DMS79 treated with DMSO at 0.1 percent for 48 hours (cell line): ENCODE measurements at places on chromosomes 2 and 18.

GRCh38 chr2:133235968-133236367, 332.3 kb downstream of the NCKAP5 start:
- DNase-seq, result no peak

GRCh38 chr18:60163622-60164021, 209.0 kb downstream of the MC4R start:
- DNase-seq, result no peak

DNA sequence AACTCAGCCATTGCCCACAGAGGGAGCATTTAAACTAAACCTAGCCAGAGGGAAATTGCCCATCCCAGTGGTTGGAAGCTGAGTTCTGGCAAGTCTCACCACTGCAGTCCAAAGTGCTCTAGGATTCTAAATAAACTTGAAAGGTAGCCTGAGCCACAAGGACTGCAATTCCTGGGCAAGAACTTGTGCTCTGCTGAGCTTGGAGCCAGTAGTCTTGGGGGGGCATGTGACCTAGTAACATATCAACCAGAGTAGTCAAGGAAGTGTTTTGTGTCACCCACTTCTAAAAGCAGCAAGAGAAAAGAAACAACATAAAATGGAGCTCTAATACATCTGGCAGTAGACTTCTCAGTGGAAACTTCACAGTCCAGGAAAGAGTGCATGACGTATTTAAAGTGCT, 167.0 kb downstream of the PTH2R start:
- DNase-seq, result no peak

DNA sequence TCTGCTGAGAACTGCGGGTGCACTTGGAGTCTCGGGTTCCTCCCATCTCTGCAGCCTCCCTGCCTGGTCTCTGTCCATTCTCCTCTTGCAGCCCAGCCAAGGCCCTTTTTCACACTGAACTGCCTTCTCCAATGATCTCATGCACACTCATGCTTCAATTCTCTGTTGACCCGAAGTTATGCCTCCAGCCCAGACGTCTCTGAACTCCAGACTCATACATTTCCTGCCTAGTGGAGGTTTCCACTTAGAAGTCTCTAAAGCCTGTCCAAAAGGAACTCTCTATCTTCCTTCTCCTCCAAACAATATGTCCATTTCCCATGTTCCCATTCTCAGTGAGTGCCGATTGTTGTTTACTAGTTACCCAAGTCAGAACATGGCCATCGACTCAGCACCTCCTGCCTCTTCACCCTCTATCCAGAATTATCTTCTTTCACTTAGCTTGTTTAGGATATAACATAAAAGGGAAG, 155.2 kb downstream of the IRS1 start:
- DNase-seq, result no peak

DNA sequence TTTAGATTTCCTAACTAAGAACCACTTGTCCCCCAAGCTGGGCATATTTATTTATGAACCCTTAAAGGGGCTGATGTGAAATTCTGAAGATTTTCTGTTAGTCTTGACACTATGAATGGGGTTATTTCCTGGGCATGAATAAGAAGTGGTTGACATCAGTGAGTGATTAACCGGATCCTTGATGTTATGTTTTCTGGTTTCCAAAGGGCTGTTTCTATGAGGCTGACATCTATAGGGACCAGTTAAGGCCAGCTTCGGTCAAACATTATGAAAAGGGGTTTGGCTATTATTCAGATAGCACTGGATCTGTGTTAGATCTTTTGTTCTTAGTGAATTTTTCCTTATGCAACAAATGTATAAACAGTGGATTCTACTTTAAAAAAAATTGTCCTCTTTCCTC, 443.7 kb upstream of the SPRED2 start:
- DNase-seq, result no peak

- DNase-seq, result no peak
Measured at GRCh38 chr2:236793023-236794011, 223.7 kb downstream of the ACKR3 start.

- no peak for DNase-seq
Measured at GRCh38 chr2:104923665-104924064, 69.8 kb downstream of the POU3F3 start.

DNA sequence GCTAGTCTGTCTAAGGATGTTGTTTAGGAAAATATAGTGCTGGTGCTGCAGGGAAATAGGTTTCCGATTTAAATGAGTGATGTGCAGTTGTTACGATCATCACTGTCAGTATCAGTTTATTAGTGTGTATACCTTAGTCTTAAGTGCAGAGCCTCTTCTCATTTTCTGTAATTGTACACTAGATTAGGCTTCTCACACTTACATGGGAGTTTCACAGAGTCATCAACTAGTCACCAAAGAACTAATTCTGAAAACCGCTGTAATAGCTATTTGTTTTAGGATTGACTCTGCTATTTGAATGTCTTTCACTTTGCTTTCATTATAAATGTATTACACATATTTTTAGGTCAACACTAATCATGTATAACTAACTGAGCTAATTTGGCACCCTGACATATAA, 99.8 kb upstream of the ZEB2 start:
- DNase-seq, result no peak

- DNase-seq, result peak; percentile 58
Measured at GRCh38 chr2:157874997-157875640, 1.0 kb downstream of the ACVR1 start.

DNA sequence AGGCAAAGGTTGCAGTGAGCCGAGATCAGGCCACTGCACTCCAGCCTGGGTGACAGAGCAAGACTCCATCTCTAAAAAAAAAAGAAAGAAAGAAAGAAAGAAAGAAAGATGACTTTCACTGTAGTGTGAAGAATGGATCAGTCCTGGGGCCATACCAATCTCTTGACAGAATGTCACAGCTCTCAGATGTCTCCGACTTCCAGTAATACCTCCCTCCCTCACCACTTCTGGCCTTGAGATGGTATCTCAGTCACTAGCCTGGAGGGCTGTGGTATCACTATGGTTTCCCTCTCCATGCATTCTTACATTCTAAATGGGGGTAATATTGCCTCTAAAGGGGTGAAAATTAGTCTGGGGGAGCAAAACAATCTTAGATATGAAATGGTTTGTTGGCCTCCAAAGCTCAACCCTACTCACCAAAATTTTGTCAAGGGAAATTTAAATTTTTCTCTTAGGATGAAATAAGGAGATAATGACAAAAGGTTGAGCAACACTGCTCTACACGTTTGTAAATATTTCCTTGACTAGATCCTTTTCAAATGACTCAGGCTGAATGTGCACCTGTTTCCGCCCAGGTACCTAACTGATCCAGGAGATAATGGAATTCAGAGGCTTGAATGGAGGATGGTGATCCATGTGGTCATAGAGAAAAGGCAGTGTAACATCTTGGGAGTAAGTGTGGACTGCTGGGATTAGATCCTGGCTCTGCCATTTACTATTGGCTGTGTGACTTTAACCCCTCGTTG, 19.9 kb upstream of the SPRED2 start:
- no peak for DNase-seq

GRCh38 chr18:57918601-57919000, 115.5 kb upstream of the ATP8B1 start:
- DNase-seq, result peak; percentile 6

DNA sequence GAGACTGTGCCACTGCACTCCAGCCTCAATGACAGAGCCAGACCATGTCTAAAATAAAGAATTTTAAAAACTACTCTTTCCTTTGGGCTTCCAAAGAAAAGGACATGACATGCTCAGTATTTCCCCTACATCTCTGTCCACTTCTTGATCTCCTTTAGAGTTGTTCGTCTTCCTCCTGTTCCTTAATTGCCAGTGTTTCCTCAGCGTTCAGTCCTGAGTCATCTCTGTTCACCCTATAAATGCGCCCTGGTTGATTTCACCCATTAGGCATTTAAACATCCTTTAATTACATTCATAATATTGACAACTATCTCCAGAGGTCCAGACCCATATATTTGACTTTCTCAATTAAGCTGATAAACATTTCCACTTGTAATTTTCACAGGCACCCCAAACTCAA, 64.0 kb downstream of the AAK1 start:
- no peak for DNase-seq

GRCh38 chr2:2861666-2862240, 515.9 kb downstream of the EIPR1 start:
- no peak for DNase-seq

- no peak for DNase-seq
Measured at GRCh38 chr18:29605365-29605764, 1428.4 kb upstream of the CDH2 start.

DNA sequence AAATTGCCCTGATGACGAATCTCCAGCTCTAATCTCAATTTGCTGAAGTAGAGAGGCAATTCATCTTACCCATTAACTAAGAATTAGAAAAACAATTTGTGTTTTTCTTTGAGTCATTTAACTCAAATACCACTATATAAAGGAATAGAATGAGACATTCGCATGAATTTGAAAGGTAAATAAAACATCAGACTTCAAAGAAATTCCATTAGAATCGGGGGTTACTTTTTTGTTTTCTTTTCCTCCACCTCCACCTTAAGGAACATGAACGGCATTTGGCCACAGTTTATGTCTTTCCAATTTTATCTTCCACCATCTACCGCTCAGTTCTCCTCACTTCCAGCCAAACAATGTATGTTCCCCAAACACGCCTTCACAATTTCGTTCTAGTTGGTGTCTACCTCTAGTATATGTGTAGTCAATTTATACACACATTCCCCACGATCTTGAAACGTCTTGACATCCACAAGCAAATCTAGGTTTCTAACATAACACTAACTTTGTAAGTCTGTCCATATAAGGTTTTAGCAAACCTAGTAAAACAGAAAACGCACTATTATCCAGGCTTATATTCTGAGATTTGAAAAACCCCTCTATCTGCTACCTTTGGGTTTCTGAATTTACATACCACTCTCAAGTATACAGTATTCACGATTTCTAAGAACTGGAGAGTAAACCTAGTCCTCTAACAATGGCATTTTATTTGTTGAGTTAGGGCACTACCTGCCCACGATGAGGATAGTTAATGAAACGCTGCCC, 1.2 kb upstream of the SMCHD1 start:
- DNase-seq, result peak; percentile 29

- DNase-seq, result no peak
Measured at GRCh38 chr2:110858135-110858725, 125.9 kb downstream of the ACOXL start.

DNA sequence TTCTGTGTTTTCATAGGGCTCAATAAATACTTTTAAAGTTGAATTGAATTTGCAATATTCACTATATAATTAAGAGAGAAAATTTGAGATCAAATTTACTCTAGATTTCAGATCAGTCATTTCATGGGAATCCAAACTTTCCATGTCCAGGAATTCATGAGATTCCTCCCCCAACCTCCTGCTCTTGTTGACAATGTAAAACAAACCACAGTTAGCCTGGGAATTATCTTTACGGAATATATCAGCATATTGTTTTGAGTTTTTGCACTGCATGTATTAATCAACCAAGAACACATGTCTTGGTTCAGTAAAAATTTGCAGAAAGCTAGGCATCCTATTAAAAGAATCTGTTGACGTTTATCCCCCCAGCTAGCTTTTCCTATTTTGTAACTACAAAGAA, 42.3 kb downstream of the CYP1B1 start:
- no peak for DNase-seq

DNA sequence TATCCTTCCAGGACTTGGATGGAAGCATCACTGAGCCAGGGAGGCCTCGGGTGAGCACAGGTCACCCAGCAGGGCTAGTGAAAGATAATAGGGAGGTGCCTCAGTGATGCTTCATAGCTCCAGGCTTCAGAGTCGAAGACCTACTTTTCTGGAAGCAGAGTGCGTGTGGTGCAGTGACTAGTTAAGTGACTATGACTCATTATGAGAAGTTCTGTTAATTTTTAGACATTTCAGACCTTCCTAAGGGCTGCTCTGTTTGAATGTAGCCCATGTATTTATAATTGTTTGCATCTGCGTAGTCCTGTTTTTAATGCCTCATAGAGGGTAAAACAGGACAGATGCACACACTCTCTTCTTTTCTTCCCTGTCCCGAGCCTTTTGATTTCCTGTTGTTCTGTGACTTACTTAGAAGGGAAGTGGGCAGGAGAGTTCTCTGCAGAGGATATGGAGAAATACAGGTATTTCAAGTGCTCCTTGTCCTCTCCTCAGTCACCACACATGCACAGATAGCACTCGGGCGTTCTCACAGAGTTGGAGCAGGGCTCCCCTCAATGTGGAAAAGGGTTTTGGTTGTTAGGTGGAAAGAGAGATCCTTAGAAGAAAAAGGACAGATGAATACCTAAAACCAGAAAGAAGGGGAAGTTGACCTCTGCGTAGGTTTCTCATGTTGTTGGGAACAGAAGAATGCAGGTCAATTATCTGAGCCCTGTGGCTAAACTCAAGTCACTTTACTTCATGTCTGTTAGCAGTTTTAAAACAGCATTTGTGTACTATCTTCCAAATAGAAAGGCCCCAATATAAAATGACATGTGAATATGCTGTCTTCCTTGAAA, 34.7 kb downstream of the RALB start:
- DNase-seq, result no peak

GRCh38 chr2:47403609-47404193, 745 bp downstream of the MSH2 start:
- DNase-seq, result peak; percentile 38

DNA sequence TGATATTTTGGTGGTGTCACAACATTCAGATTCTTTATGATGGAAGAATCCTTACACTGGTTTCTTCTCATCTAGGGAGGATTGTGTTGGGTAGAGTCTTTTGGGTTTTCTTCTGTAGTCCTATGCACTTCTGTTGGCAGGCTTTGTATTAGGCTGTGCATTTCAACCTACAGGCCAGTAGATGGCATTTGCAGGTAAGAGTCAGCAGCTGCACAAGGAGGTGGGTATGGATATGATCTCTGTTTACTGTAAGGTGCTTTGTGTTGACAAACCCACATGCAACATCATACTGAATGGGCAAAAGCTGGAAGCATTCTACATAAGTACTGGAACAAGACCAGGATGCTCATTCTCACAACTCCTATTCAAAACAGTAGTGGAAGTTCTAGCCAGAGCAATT, 656.8 kb downstream of the METTL4 start:
- no peak for DNase-seq

- no peak for DNase-seq
Measured at GRCh38 chr2:137935591-137935990, 28.7 kb upstream of the HNMT start.
